ENCODE measurements at places on chromosomes 6 and 20. TPM values are rescaled to one million over a fixed set of nuclear protein-coding genes. Genes with fewer than 3 reads are reported as not detected.

DNA sequence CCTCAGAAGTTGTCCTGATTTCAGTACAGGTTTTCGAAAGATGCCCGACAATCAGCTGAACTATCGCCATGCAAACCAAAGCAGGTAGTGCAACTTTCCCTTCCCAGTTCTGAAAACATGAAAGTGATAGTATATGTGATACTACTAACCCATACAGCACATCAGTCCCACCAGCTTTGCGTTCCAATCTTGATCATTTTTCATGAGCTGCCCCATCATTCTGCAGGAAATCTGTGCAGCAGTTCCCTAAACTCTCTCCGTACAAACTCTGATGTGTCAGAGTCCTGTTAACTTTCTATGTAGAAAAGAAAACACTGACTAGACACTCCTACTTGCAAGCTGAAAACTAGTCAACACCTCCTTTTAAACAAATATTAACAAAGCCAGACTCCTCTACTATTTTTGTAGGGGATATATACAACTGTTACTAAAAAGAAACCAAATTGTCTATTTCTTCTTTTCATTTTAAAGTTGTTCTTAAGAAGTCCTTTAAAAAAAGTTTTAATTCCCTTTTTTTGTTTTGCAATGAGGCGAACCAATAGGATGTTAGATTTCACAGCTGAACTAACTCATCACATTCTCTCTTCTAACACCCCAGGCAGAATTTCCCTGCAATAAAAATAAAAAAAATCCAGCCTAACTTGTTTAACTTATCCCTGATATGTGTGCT is 99.6 kb upstream of the DST start:
- H3K4me3 ChIP-seq, result no peak overlapping the region
- no peaks in the 10 kb centered on the region for H3K36me3 ChIP-seq
- H3K27ac ChIP-seq, result no peak overlapping the region

GRCh38 chr6:84763886-84764331 is 489 bp downstream of the TBX18 start:
- no peaks in the 10 kb centered on the region for H3K27me3 ChIP-seq
- no peaks in the 10 kb centered on the region for H3K36me3 ChIP-seq
- no peak overlapping the region for H3K27ac ChIP-seq
- no peak for DNase-seq
- no peak overlapping the region for H3K4me3 ChIP-seq

DNA sequence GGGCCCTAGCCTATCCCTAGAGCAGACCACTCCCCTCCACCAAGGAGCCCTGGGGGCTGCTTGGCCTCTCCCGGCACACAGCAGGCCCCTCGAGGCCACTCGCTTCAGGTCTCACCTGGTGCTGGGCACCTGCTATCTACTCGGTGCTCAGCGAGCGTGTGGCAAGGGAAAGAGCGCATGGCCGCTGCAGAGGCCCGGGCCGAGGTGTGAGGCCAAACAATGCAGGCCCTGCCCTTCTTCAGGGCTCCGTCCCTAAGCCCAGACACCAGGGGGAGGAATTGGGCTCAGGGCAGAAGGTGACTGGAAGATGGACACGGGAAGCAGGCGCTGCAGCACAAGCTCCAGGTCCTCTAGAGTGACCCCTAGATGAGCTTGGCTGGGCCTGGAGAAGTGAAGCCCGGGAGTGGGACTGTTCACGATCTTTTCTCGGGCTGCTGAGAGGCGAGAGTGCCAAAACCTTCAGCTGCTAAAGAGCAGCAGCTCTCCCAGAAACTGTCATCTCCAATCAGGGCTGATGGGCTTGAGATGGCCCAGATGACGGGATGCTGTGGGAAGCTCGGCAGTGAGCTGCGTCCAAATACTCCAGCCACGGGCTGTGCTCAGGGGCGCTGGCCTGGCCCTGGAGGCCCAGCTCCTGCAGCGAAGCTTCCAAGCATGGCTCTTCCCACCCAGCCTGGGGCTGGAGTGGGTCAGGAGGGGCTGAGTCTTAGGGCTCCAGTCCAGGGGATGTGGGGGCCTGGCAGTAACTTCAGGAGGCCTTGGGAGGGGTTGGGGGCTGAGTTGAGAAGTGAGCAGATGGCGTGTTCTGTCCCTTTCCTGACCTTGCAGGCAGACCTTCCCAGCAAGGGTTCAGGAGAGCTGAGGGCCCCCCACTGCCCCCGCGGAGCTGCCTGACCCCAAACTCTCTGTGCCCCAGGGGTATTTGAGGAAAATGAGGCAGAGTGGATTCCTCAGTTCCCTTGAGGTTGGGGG is 43.7 kb downstream of the APCDD1L start:
- DNase-seq, result no peak
- no peaks in the 10 kb centered on the region for H3K36me3 ChIP-seq

DNA sequence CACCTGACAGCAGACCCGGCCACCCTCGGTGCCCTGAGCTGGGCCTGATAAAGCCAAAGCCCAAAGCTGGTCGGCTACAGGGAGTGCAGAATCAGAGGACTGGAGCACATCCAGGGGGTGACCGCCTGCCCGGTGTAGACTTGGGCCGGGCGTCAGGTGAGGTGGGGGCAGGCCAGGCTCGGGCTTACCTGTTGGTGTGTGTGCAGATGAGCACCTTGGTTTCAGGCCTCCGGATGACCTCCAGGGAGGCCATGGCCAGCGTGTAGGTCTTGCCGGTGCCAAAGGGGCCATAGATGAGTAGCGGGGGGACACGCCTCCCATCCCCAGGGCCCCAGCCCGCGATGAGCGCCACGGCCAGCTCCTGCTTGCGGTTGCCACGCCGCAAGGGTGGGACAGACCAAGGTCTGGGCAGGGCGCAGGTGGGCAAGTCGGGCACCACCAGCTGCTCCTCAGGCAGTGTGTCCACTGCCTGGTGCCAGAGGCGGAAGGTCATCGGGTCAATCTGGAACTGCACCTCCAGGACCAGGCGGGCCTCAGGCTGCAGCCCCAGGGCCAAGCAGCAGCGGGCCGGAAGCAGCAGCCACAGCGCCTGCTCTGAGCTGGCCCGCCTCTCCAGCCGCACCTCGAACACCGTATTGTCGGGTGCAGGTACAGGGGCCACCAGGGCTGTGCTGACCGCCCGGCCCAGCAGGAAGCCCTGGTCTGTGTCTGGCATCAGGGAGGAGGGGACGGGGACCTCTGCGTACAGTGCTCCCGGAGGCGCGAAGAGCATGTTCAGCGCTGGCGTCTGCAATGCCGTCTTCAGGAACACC is 5.7 kb downstream of the HELZ2 start:
- H3K27ac ChIP-seq, result no peak overlapping the region
- no peak overlapping the region for H3K4me3 ChIP-seq
- H3K4me1 ChIP-seq, result peaks cover 4% of the 10 kb centered on the region
- H3K27me3 ChIP-seq, result no peaks in the 10 kb centered on the region
- H3K36me3 ChIP-seq, result no peaks in the 10 kb centered on the region

DNA sequence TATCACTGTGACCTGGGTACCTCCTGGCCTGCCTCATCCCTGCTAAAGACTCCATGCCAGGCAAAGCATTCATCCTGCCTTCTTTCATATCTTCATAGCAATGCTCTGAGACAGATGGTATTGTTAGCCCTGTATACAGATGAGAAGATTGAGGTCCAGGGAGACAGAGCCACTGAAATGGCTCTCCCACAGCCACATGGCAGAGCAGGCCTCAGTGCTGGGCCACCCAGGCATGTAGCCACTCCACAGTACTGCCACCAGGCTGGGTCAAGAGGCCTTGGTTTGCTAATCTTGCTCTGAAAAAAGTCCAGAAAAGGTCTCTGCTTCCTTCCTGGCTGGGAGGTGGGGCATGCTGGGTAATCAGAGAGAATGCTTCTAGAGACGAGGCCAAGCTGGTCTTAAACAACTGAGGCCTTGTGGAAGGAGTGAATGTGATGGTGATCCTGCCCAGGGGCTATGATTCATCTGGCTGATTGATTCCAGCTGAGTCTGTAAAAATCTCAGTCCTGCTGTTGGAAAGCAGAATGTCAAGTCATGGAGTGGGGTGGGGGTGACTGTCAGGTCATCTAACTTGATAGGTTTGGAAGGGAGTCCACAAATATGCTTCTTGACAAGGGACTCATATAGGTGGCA is 29.8 kb downstream of the HM13 start:
- no peak overlapping the region for H3K4me3 ChIP-seq
- peaks cover 39% of the 10 kb centered on the region for H3K36me3 ChIP-seq
- DNase-seq, result peak; percentile 52
- H3K27me3 ChIP-seq, result no peaks in the 10 kb centered on the region

DNA sequence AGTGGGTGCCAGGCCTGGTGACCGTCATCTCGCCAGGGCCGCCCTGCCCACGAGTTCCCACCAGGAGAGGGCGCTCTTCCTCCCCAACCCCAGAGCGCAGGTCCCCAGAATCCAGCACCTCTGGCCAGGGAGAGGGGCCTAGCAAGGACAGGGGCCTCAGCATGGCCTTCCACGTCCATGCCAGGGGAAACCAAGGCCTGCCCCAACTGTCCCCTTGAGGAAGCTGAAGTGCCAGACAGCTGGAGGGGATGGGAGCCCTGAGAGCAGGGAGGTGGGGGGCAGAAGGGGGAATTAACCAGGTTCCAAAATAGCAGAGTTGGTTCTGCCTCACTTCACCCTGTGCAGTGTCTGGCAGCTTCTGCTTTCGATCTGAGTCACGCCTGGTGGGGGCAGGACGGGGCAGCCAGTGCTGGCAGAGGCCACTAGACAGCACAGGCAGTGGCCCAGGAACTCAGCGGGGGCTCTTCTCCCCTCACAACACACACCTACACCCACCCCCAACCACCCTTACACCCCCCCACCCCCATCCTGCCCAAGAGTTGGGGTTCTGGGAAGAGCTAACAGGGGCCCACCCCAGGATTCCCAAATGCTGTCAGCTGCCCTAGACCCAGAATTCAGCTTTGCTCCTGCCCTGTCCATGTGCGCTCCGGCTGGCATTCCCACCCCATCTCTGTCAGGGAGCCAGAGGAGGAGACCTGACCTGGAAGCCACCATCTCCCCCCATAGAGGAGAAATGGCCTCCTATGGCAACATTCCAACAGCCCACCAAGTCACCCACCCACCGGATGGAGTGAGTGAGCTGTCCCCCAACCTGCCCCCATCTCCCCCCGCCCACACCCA is 29.2 kb downstream of the TFEB start:
- H3K4me1 ChIP-seq, result no peaks in the 10 kb centered on the region
- no peak overlapping the region for H3K4me3 ChIP-seq
- H3K27ac ChIP-seq, result no peak overlapping the region

SNHG17 gene
- total RNA-seq, result 58.9 TPM

Data from PC-9 (cell line).